ENCODE measurements at places on chromosomes 1 and 21.

DNA sequence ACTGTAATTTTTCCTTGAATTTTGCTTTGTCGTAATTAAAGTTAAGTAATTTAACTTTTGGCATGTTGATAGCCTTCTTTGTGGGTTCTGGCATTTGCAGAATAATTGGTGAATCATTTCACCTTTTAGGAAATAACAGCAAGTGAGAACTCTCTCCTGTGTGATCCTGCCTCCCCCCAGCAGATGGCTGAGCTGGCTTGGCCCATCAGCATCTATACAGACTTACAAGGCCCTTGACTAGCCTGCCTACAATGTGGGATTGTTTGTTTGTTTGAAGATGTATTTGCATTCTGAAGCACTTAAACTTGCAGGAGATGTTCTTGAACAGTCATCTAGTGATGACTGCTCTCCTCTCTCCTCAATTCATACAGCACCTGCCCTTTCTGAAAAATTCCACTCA lies 55.9 kb downstream of the MACO1 start:
- no peak for DNase-seq

DNA sequence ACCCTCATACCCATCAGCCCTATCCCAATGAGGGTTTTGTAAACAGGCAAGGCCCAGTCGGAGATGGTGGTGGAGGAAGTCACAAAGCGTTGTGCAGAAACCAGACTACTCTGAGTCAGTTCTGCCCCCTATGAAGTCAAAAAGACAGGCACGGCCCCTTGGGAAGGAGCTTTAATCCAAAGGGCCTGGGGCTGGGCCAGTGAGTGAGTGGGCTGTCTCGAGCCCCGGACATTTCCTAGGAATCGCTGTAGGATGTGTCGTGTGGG lies 442 bp upstream of the AHCYL1 start:
- no peak for DNase-seq

DNA sequence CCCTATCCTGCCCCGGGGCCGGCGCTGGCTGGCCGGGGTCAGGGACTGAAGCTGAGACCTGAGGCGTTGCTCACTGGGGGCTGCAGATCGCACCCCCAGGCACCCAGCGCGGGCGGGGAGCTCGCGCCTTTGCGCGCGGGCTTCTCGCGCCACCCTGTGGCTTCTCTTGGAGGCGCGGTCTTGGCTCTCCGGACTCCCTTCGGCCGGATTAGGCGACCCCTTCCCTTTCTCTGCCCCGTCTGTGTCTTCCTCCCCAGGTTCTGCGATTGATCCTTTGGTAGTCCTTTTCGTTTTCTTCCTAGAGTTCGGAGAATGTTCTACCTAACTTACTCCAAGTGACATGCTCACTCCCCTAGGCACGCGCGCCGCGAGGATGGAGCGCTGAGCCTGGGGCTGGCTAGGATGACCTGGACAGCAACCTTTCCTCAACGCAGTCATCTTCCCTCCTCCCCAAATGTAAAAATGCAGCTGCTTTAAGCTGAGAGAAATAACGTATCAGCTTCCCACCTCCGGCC lies 495 bp upstream of the NTRK1 start:
- DNase-seq, result peak; percentile 55

DNA sequence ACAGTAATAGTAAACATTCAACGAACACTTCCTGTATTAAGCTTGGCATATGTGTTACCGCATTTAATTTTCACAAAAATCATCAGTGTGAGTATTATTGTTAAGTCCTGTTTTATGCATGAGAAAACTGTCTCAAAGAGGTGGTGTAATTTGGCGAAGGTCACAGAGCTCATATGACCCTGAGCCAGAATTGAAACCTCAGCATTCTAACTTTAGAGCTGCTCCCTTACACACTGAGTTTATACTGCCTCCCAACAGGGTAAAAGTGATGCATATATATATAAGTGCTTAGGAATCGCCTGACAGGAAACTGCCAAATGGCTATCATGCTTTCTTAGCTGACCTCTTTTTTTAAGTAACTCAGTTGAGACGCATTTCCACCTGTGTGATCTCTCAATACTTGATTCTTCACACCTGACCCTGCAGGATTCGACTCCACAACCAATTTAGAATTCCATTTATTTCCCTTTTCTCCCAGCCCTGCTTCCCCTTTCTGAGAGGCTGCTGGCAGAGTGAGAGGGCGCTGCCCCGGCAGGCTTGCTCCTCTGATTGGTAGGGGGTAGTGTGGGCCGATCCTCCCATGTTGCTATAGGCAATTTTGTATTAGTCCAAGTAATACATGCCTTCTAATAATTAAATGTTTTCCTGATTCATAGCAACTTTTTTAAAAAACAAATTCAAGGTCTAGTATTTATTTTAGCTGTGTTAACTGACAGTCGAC lies 40.5 kb downstream of the ZBTB40 start:
- DNase-seq, result no peak

GRCh38 chr1:210185063-210185462 lies 47.5 kb upstream of the SERTAD4 start:
- no peak for DNase-seq

Measured in midbrain (tissue), 1 donor.